A673 (cell line): ENCODE measurements at places on chromosomes 5 and 9.
A peak's percentile ranks its signal among the peaks of the same experiment; 100 is the strongest.

DNA sequence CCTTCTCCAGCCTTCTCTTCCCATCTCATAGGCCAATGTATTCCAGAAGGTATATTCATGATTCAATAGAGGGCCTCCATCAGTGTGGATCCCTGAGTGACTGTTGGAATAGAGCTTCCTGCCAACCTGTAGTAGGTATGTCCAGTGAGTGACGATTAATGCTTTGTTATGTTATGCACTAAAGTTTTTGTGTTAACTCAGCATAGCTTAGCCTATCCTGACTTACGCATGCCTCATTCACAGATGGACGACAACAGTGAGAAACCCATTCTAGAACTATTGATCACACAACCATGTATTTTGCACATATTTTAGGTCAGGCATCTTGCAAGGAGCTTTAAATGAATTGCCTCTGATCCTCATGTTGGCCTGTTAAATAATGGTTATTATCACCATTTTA lies 225.5 kb upstream of the TRIM32 start:
- DNase-seq = no peak

GRCh38 chr9:36346569-36346968 lies 53.5 kb downstream of the RNF38 start:
- no peak for DNase-seq

- no peak for DNase-seq
Observed at GRCh38 chr5:150189728-150190502, at the start of gene SLC6A7. Gene SLC6A7 (plus strand): TSS chr5:150190062. CDS start chr5:150190328, 266 bp downstream.

- DNase-seq = no peak
Observed at GRCh38 chr5:89613222-89613956, 730.4 kb upstream of the MEF2C start.

GRCh38 chr9:137776306-137776995 lies 101.1 kb upstream of the CACNA1B start:
- no peak for DNase-seq

- no peak for DNase-seq
Observed at GRCh38 chr5:38772471-38772870, 73.3 kb upstream of the OSMR start.

DNA sequence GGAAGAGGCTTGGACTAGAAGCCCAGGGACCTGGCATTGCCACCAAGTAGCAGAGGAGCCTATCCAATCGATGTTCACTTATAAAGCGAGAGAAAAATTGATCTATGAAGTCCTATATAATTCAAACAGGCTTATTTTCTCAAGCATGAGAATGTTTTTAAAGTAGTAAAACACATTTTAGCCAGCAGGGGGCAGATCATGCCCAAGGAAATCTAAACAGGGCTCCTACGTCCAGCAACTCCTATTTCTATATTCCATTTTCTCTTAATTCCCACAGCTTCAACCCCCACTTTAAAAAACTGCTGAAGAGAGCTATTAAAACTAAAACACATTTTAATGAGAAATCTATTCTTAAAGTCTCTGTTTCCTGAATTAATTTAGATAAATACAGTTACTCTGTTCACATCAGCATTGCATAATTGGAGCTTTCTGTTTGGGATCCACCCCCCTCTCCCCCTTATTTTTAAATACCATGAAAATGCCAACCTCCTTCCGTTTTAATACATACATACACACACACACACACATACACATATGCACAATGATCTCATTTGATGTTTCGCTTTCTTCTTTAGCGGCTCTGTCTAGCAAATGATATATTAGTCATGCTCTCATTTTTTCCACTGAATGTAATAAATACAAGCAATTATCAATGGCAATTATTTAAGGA lies 144.9 kb downstream of the MYO10 start:
- DNase-seq = peak; percentile 94

DNA sequence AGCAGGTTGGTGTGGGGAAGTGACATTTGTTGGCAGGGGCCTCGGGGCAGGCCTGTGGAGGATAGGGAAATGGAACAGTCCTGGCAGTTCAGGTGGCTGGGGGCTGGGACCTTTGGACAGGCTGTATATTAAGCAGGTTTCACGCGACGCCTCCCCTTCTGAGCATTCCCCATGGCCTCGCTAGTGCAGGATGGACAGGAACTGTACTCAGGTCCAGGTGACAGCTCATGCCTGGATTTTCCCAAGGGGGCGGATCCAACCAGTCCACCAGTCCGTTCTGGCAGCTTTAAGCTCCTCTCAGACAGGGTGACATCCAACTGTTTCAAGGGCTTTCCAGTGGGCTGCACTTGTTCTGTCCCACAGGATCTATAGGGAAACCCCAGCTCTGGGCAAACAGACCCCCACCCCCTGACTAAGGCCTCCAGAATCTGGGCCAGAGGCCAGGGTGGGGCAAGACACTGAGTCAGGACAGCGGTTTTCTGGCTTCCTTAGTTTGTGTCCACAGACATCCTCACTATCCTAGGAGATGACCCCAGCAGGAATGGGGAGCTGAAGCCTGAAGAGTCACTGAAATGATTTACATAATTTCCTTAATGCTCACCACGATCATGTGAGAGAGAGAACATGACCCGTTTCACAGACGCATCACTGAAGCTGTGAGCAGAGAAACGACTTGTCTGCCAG lies 20.9 kb downstream of the CSF2 start:
- no peak for DNase-seq

- no peak for DNase-seq
Observed at GRCh38 chr5:119515192-119515591, 62.9 kb downstream of the HSD17B4 start.

DNA sequence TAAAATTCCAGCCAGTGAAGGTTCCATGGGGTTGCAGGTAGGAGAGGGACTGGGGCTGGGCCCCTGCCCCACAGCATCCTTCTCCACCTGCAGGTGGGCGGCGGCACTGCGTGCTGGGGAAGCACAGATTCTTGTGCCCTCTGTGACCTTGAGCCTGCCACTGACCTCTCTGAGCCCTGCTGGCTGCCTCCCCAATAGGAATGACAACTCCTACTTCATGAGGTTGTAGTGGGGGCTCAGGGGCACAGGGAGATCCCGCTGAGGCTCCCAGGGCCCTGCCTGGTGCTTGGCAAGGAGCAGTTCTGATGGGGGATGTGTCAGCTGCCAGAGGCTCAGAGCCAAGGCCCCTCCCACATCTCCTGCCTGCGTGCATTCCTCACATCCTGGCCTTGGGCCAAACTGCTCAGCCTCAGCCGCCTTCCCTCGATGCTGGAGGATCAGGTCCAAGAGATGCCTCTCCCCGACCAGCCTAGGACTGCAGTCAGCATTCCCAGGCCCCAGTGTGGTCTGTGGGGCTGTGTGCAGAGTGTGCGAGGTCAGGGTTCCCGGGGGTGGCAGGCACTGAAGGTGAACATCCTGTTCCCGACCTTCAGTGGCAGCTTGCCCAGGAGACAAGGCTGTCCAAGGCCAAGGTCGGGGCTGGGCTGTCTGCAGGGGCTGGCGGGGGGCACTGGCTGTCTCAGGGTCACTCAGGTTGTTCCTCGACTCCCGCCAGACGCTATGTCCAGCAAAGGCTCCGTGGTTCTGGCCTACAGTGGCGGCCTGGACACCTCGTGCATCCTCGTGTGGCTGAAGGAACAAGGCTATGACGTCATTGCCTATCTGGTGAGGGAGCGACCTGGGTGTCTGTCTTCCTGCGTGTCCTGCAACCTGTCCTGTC lies 7.0 kb downstream of the ASS1 start:
- peak; percentile 93 for DNase-seq

DNA sequence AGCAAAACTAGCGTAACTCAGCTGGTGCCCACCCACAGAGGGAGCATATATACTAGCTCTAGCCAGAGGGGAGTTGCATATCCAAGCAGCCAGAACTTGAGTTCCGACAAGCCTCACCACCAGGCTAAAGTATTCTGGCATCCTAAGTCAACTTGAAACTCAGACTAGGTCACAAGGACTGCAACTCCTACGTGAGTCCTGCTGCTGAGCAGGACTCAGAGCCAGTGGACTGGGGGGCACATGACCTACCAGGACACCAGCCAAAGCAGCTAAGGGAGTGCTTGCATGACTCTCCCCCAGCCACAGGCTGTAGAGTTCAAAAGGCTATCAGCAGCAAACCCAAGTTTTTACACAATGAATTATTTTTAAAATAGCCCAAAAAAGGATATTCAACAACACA lies 26.1 kb downstream of the SPDL1 start:
- DNase-seq = no peak

- DNase-seq = no peak
Observed at GRCh38 chr5:654071-654778, 38.9 kb downstream of the TPPP start.

- DNase-seq = no peak
Observed at GRCh38 chr5:67065237-67065636, 131.4 kb downstream of the CD180 start.

- no peak for DNase-seq
Observed at GRCh38 chr9:107721705-107722245, 232.2 kb upstream of the KLF4 start.

DNA sequence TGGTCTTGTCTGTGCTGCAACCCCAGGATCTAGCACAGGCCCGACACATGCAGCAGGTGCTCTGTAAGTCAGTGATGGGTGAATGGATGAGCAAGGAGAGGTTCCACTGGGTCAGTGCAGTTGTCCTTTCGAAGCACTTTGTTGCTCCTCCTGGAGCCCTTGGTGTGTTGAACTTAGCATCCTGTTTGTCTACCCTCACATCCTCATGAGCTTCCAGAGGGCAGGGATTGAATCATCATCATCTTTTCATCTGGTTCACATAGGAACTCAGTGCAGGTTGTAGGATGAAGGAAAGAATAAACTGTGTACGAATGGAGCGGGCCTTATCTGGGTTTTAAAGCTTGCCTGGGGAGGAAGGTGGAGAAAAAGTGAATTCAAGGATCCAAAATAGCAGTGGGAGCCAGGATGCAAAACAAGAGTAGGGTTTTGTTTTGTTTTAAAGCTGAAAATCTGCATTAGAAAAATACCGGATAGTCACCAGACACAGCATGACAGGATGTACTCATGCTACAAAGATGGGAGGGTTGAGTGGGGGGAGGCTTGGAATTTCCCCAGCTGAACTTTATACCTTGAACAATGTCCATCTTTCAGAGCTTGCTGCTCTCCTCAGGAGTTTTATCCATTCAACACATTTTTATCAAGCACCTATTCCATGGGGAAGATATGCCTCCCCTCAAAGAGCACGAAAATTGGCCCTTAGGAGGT lies 55.8 kb downstream of the PTTG1 start:
- no peak for DNase-seq

DNA sequence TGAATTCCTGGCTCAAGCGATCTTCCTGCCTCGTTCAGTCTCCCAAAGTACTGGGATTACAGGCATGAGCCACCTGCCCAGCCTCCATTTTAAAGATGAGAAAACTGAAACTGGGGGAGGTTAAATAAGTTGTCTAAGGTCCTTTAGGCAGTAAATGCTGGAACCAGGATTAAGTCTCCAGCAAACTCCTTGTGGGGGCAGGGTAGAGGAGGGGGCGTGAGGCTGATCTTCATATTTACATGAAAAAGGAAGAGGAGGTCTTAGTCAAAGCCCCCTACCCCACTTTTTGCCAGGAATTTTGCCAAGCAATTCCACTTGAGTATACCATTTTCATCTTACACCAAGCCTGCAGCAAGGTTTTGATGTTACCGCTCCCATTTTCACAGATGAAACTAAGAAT lies 76.6 kb upstream of the NR4A3 start:
- DNase-seq = no peak

DNA sequence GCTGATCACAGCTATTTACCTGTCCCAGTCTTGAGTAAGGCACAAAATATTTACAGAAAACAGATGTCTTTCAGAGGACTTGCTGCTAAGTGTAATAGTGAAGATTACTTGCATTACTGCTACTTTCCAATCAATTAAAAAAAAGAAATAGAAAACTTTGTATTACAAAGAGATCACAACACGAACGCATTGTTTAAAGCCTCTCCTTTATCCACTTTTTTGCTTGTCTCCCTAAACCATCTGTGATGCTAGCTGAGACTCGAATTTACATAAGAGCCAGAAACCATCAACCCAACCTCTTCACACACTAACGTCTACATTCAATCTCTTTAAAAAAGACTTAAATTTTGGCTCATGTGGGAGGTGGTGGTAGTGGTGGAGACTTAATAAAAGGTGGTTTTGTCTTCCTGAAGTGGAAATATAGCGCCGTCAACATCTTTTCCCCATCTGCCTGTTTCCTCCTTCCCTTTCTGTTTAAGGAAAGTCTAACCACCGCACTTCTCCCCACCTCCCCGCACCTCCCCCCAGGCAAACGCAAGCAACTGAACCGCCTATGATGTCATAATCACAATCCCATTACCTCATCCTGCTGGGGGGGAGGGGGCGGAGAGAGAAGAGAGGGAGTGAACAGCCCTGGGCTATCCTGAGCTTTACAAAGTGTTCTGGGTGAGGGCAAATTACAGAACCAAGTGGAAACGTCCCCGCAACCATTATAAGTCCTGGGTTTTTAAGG lies 948 bp upstream of the FAM53C start:
- no peak for DNase-seq

DNA sequence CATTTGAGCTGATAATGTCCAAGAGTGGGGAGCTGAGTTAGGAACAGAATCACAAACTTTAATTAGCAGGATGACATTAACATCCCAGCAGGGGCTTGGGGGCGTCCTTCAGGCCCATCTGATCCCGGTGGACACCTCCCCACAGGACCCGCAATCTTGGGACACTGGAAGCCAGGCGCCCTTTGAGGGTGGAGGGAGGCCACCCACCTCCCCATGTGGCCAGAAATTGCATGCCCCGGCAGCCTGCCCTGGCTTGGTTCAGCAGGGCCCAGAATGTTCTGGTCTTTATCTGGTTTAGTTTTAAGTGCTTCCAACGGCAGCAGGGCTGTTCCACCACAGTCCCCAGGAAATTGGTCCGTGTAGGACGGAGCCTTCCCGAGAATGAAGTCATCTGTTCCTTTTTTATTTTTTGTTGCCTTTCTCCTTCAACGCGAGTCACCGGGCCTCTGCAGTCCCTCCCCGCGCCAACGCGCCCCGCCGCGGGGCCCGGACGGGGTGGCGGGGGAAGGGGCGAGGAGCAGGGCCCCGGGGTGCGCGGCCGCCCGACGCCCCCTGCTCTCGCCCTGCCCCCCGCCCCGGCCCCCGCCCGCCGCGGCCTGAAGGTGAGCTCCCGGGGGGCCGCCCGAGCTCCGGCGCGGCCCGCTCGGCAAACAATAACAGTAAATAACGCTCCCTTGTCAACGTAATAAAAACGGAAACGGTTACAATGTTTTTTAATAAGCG lies 207.9 kb downstream of the C9orf50 start:
- peak; percentile 69 for DNase-seq

DNA sequence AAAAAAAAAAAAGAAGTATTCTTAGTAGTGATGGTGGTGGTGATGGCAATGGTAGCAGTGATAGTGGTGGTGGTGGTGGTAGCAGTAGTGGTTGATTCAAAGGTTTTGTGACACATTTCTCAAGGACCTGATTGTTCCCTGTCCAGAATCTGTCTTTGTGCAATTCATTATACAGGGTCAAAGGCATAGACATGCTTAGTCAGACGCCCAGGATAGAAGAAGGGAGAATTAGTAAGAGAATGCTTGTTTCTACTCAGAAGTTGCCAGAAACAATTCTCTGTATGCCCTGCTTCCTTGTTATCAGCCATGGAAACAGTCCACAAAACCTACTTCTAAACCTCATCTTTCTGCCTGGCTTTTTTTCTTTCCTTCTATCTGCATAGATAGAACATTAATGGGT lies 89.4 kb downstream of the SLC44A1 start:
- DNase-seq = no peak
